Activated T-cell treated with anti-CD3 and anti-CD28 coated beads, Interleukin-2, amount 50 U/mL, for 72 hours (primary cell): ENCODE measurements at places on chromosomes 13 and 19. TPM values are rescaled to one million over a fixed set of nuclear protein-coding genes. Genes with fewer than 3 reads are reported as not detected.

The CGB3 gene
- total RNA-seq = not detected

The ATP8B3 gene
- 12.1 TPM for total RNA-seq

The MYPOP gene
- total RNA-seq = 9.2 TPM

The PTPRH gene
- not detected for total RNA-seq

The CGB1 gene
- total RNA-seq = not detected

- H3K4me3 ChIP-seq = peak overlapping the region; percentile 82
- no peak for DNase-seq
- H3K27ac ChIP-seq = peak overlapping the region; percentile 6
- H3K36me3 ChIP-seq = peaks cover 5% of the 10 kb centered on the region
- H3K4me1 ChIP-seq = peaks cover 66% of the 10 kb centered on the region
- H3K27me3 ChIP-seq = peaks cover 6% of the 10 kb centered on the region
Measured at GRCh38 chr19:342801-343421, 1.7 kb downstream of the MIER2 start.

DNA sequence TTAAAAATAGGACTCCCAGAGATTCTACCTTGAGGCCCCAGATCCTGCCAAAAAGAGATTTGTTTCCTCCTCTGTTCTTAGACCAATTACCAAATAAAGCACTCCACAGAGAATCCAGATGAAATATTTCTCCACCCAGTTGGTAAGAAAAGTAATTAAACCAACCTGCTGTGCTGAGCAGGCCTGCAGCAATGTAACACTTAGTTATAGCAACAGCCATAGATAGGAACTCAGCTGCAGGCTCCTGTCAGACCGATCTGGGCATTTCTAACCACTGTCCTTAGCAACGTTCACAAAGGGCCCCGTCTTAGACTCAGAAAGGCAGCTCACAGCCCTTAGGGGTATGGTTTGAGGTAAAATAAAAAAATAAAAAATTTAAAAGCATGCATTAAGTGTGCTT, 271.1 kb downstream of the KCNRG start:
- no peaks in the 10 kb centered on the region for H3K4me1 ChIP-seq
- DNase-seq = no peak
- H3K27me3 ChIP-seq = peaks cover 10% of the 10 kb centered on the region
- H3K4me3 ChIP-seq = no peak overlapping the region
- H3K27ac ChIP-seq = no peak overlapping the region

GRCh38 chr19:46573679-46574498, 27.2 kb upstream of the CALM3 start:
- H3K27me3 ChIP-seq = no peaks in the 10 kb centered on the region
- DNase-seq = no peak
- no peaks in the 10 kb centered on the region for H3K36me3 ChIP-seq
- no peak overlapping the region for H3K27ac ChIP-seq
- no peak overlapping the region for H3K4me3 ChIP-seq

DNA sequence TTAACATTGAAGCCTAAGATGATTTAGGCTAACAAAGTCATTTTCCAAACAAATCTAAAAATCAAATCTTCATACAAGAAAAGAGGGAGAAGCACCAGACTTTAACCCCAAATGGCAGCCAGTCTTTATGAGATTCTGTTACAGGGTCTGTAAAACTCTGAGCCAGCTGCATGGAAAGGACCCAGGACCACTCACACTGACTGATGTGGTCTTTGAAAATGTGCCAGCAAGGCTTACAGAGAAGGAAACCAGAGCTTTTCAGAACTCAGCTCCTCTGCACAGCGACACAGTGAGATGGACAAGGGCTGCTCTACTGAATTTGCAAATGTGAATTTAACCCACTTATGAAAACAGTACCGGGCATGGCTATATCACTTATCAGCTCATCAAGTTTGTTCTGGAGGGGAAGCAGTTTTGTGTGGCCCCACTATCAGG, 98.8 kb upstream of the SERP2 start:
- H3K4me3 ChIP-seq = peak overlapping the region; percentile 55
- H3K4me1 ChIP-seq = peaks cover 73% of the 10 kb centered on the region
- H3K36me3 ChIP-seq = no peaks in the 10 kb centered on the region
- H3K27me3 ChIP-seq = no peaks in the 10 kb centered on the region

DNA sequence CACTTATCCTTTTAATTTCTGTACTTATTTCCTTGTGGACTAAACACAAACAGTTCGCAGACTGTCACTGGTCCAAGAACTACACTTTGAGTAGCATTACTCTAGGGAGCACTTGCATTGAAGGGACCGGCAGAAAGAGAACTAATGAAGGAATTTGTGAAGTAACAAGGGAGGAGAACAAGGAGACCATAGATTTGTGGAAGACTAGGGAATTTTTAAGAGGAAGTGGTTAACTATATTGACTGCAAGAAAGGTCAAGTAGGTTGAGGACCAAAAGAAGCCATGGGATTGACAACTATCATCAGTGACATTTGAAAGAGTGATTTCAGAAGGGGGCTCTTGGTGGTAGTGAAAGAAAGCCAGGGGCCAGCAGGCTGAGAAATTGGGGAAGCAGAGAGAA, 4.0 kb upstream of the RB1 start:
- H3K27me3 ChIP-seq = no peaks in the 10 kb centered on the region
- peaks cover 36% of the 10 kb centered on the region for H3K4me1 ChIP-seq
- peaks cover 4% of the 10 kb centered on the region for H3K36me3 ChIP-seq

- H3K27ac ChIP-seq = no peak overlapping the region
- DNase-seq = no peak
- no peak overlapping the region for H3K4me3 ChIP-seq
- H3K4me1 ChIP-seq = no peaks in the 10 kb centered on the region
- H3K27me3 ChIP-seq = no peaks in the 10 kb centered on the region
- H3K36me3 ChIP-seq = no peaks in the 10 kb centered on the region
Measured at GRCh38 chr13:49596221-49596620, 10.9 kb upstream of the RCBTB1 start.

- H3K4me1 ChIP-seq = peaks cover 48% of the 10 kb centered on the region
- peak overlapping the region; percentile 41 for H3K4me3 ChIP-seq
- H3K27ac ChIP-seq = peak overlapping the region; percentile 47
- no peaks in the 10 kb centered on the region for H3K27me3 ChIP-seq
Measured at GRCh38 chr19:49408816-49409440, 14.3 kb downstream of the PTH2 start.

DNA sequence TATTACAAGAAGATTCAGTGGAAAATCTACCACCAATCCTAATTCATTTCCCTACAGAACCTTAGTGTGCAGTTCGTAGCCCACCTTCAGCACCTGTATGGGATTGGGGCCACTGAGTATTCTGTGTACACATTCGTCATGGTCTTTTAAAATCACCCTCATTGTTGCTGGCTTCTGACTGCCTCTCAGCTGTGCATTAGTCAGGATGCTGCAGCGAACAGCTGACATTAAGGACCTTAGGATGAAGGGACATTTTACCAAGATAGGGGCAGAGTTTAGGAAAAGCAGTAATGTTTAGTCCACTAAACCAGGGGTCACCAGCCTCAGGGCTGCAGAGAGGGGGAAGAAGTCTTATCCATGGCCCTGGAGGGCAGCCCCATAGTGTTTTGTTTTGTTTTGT, 176.5 kb downstream of the COL4A1 start:
- H3K27ac ChIP-seq = no peak overlapping the region
- H3K4me1 ChIP-seq = no peaks in the 10 kb centered on the region
- H3K36me3 ChIP-seq = no peaks in the 10 kb centered on the region
- no peak for DNase-seq
- H3K27me3 ChIP-seq = peaks cover 40% of the 10 kb centered on the region
- H3K4me3 ChIP-seq = no peak overlapping the region

DNA sequence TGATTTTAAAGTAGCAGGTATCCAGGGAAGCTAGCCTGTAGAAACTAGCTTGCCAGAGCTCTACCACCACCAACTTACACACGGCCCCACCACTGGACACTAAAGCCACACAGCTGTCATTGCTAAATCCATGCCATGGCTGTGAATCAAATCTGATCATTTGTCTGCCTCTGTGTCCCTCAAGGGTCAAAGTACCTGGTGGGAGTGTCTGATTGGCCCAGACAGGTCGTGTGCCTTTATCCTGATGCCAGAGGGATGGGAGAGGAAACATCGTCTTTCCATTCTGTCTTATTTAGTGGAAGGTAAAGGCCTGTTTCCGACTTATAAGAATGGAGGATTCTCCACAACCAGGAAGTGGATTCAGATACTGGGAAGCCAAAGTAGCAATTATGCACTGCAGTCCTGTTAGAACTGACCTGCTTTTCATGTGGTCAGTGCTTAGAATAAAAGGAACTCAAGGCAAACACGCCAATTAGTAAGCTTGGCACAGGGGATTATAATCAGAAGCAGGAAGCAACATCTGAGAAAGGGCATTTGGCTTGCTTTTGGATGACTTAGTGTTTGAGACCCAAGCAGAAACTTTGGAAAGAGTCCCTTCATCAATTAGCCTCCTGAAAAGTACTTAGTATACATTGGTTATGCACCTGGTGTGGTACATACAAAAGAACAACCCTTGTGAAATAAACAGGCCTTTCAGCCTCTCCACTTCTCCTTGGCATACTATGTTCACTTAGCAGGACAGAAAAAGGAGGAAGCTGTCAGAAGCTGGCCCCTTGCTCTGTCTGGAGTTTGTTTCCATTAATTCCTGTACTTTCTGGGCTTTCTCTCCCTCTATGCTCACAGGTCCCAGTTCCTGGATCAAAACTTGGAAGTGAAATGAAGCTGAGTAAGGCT, 192.4 kb downstream of the NUFIP1 start:
- H3K36me3 ChIP-seq = no peaks in the 10 kb centered on the region
- H3K27me3 ChIP-seq = no peaks in the 10 kb centered on the region
- DNase-seq = no peak
- H3K4me3 ChIP-seq = no peak overlapping the region

GRCh38 chr13:98506728-98507230, 70.1 kb downstream of the STK24 start:
- peaks cover 8% of the 10 kb centered on the region for H3K36me3 ChIP-seq
- no peak overlapping the region for H3K27ac ChIP-seq
- no peaks in the 10 kb centered on the region for H3K27me3 ChIP-seq
- no peak overlapping the region for H3K4me3 ChIP-seq

DNA sequence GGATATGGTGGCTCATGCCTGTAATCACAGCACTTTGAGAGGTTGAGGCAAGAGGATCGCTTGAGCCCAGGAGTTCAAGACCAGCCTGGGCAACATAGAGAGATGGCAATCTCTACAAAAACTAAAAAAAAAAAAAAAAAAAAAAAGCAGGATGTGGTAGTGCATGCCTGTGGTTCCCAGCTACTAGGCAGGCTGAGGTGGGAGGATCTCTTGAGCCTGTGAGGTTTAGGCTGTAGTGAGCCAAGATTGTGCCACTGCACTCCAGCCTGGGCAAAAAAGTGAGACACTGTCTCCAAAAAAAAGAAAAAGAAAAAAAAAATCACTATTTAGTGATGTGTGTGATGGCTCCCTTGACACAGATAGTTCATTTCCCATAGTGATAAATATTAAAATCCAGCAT, 365.0 kb upstream of the NBEA start:
- H3K27ac ChIP-seq = no peak overlapping the region
- H3K4me3 ChIP-seq = no peak overlapping the region
- H3K36me3 ChIP-seq = no peaks in the 10 kb centered on the region
- no peaks in the 10 kb centered on the region for H3K27me3 ChIP-seq
- no peaks in the 10 kb centered on the region for H3K4me1 ChIP-seq

GRCh38 chr13:45433381-45433790, 15.2 kb upstream of the SLC25A30 start:
- H3K4me1 ChIP-seq = no peaks in the 10 kb centered on the region
- H3K27me3 ChIP-seq = no peaks in the 10 kb centered on the region
- DNase-seq = no peak
- no peak overlapping the region for H3K27ac ChIP-seq
